MV-4-11 (cell line): ENCODE measurements at places on chromosomes 12 and 14.

DNA sequence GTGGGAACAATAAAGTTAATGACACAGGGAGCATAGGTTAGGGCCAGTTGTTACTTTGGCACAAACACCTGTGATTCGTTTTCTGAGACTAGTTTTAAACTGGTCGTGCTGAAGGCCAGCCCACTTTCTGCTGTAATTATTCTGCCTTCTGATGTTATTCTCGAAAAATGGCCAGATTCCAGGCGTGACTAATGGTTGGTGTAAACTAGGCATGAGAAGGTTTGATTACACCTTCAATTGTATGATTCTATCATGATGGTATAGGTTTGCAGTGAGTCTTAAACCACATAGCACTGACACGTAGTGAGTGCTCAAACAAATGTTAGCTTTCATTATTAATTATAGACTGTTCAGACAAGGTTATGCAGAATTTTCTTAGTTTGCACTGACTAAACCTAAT is 39.0 kb downstream of the CKB start:
- DNase-seq, result no peak

DNA sequence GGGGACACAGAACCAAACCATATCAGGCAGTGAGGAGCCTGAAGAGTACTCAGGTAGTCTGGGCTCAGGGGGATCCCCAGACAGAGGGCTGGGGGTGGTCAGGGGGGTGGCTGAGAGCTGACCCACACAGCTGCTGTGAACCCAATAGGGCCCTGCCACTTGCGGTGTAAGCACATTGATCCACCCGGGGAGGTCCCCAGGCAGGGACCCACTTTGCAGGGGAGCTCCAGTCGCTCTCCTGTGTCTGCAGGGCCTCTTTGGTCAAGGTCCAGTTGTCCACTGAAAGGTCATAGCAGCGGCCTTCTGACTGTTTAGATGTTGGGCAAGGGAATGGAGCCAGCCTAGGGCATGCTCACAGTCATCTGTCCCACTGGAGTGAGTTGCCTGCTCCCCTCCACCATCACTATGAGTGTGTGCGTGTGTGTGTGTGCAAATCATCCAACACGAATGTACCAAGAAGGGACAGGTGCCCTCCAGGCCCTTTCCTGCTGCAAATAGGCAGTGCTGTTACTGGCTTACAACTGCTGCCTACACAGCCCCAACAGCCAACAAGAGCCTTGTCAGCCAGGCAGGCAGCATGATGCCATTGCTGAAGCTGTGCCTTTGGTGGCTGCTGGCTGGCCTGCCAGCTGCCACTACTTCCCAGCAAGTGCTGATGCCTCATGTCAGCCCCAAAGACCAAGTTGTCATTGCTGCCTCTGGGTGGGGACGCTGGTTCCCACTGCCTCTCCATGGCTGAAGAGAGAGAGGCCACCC is 71.3 kb downstream of the TSPAN11 start:
- DNase-seq, result no peak

DNA sequence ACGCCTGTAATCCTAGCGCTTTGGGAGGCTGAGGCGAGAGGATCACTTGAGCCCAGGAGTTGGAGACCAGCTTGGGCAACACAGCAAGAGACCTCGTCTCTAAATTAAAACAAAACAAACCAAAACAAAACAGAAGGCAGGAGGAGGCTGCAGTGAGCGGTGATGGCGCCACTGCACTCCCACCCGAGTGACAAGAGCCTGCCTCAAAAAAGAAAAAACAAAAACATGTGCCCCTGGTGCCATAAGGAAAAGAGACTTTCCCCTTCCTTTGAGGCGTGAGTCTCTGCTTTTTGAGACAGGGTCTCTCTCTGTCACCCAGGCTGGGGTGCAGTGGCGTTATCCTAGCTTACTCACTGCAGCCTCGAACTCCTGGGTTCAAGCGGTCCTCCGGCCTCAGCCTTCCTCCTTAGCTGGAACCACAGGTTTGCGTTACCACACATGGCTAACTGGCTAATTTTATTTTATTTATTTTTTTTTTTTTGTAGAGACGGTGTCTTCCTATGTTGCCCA is 9.0 kb upstream of the EAPP start:
- DNase-seq, result no peak

GRCh38 chr14:104560586-104560945 is 19.0 kb upstream of the C14orf180 start:
- no peak for DNase-seq

DNA sequence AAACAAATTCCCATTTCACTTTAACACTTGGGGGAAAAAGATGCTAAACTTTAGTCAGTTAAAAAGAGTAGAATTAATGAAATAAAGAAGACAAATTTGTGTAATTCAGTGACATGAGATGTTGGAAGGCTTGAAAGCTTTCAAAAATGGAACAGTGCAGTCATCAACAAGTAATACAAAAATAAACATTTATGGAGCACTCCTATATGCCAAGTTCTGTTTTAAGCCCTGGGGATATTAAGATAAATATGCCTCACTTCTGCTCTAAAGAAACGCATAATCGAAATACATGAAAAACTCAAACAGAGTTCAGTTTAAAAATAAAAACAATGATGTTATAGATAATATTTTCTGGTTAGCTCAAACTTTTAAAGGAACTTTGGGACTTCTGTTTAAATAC is 93.0 kb downstream of the KCNH5 start:
- no peak for DNase-seq

DNA sequence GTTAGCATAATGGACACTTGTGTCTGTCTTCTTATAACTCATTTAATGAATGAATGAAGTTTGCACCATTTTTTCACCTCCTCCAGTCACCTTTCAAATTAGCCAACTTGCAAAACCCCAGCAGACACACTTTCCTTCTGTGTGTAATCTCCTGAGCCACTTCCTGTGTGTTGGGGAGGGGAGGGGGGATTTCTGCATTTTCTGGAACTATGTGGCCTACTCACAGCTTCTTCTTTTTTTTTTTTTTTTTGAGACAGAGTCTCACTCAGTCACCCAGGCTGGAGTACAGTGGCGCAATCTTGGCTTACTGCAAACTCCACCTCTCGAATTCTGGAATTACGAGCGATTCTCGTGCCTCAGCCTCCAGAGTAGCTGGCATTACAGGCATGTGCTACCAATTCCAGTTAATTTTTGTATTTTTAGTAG is 4.1 kb upstream of the SERPINA1 start:
- DNase-seq, result peak; percentile 93

DNA sequence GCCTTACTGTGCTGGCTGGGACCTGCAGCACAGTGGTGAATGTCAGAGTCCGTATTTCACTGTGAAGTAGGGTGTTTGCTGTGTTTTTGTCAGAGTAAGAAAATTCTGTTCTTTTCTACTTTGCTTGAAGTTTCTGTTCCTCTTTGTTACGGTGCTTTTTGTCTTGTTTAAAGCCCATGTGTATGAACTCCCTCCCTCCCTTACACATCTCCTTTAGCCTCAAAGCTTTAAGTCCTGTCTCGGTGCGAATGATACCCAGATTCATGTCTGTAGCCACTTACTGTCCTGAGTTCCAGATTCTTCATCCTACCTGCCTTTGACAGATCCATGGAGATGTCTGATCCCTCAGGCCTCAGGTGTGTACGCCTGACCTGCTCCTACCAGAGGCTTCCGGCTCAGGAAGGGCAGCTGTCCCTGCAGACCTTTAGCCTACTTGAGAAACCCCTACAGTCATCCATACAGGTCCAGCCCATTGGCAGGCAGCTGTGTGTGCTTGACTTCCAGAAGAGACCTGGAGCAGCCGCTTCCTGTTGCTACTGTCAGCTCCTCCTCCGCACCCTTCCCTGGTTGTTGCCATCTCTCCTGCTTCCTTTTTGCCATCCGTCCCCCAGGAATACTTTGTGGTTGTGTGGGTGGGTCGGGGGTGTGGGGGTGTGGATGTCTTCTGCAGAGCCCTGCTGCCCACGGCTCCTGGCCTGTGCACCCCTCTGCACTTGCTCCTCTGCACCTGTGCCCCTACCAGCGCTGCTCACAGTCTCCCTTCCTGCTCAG is 72.9 kb downstream of the DDX51 start:
- peak; percentile 80 for DNase-seq

GRCh38 chr12:71183846-71184245 is 26.0 kb upstream of the TSPAN8 start:
- DNase-seq, result no peak

DNA sequence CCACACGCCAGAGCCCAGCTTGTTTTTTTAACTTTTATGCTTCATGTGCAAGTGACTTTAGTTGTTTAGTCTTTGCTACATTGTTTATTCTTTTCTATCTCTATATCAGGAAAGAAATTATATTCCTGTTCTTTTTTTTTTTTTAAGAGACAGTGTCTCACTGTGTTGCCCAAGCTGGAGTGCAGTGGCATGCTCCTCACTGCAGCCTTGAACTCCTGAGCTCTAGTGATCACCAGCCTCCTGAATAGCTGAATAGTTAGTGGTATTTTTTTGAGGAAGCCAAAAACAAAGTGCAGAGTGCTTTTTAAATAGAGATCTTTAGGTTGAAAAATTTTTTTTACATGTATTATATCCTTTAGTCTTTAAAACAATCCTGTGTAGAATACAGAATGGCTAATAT is 58.2 kb downstream of the ETNK1 start:
- DNase-seq, result no peak

GRCh38 chr12:100953217-100953616 is 158.6 kb downstream of the ANO4 start:
- no peak for DNase-seq

GRCh38 chr12:81558031-81558430 is 201.1 kb downstream of the PPFIA2 start:
- no peak for DNase-seq

GRCh38 chr14:98138666-98139065 is 1133.3 kb downstream of the BCL11B start:
- DNase-seq, result no peak

DNA sequence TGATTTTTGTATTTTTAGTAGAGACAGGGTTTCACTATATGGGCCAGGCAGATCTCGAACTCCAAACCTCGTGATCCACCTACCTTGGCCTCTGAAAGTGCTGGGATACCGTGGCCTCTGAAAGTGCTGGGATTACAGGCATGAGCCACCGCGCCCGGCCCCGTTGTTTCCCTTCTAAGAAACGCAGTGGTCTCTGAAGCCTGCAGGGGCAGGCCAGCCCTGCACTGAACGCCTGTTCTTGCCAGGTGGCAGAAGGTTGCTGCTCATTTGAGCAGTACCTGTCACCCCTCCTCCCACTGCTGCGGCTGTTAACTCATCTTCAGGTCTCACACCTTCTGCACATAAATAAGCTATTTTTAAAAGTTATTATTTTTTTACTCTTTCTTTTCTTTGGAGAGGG is 24.3 kb downstream of the GPRC5A start:
- DNase-seq, result no peak

DNA sequence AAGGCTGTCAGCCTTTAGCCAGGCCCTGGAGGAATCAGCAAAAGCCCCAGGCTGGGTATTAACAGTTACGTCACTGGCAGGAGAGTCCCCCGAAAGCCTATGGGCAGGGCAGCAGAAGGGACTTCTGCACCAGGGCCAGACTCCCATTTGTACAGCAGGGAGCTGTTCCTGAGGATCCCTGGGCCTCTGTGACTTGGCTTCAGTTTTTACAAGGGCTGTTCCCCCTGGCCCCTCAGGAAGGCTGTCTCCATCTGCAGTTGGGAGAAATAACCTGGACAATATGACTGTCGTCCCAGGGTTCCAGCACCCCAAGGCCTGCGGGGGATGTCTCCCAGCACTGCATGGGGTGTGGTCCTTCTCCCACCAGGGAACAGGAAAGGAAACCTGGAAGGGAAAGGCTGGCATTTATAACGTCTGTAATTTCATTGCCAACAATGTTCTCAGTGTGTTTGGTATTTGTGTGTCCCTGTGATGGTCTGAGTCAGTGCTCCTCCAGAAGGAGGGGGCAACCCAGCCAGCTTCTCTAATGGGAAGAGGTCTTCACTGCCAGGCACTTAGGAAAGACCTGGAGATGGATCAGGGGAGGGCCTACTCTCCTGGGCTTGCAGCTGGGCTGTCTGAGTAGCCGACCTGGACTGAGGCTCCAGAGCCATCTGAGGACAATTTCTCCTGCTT is 42.4 kb downstream of the ERH start:
- no peak for DNase-seq

- no peak for DNase-seq
These were observed 66.9 kb downstream of the DNAH10 start for GRCh38 chr12:123828854-123829547.

GRCh38 chr14:95480887-95481226 is 35.6 kb downstream of the SYNE3 start:
- no peak for DNase-seq

DNA sequence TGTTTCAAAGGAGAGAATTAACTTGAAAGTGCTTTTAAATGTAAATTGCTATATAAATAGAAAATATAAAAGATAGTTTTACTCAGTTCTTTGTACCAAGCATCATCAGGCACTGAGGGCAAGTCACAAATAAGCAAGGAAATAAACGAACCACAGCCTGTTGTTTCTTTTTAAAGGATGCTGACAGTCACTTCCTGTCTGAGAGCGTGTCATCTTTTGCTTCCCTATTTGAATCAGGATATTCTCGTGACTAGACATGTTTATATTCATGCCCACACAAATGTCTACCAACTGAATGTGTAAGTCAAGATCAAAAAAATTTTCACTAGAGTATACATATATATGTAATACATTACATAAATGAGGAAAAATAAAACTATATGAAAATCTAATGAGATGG is 31.4 kb upstream of the SLC2A13 start:
- DNase-seq, result peak; percentile 80

DNA sequence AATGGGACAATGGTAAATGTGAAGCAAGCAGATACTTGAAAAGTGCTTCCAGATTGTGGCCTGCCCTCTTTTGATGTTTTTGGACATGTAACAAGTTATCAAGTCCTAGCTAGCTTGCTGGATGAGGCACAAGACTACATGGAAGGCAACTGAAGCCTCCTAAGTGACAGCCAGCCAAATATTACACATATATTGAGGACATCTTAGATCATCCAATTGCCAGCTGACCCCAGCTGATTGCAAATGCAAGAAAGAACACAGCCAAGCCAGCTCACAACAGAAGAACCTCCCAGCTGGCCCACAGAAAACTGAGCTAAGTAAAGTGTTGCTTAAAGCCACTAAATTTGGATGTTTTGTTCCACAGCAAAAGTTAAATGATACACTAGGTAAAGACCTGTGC is 156.9 kb downstream of the SRGAP1 start:
- no peak for DNase-seq

GRCh38 chr12:78671295-78671694 is 193.3 kb upstream of the SYT1 start:
- no peak for DNase-seq

DNA sequence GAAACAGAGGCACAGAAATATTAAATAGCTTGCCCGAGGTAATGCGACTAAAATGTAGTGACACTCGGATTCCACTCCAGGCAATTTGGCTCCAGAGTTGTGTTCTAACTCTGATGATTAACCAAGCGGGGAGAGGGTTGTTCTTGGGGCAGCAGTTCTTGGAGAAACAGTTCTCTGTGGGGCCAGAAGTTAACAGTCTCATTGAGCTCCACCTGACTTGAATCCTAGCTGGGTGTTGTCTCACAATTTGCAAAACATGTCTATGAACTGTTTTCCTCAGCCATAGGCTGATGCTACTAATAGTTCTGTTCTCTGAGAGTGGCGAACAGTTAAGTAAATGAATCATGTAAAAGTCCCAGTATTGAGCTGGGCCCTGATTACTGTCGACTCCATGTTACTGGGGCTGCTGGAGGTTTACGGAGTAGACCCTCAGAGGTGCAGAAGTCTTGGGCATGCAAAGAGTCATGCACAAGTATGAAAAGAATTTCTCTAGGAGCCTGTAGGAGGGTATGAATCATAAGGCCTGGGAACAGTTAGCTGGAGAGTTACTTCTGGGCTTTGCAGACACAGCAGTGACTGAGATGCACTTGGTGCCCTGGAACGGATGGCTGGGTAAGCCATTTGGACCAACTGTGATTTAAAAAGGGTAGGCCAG is 15.4 kb upstream of the NIN start:
- no peak for DNase-seq
